RCC 7860 (cell line): ENCODE measurements at places on chromosomes 7 and 10.
A peak's percentile ranks its signal among the peaks of the same experiment; 100 is the strongest.

DNA sequence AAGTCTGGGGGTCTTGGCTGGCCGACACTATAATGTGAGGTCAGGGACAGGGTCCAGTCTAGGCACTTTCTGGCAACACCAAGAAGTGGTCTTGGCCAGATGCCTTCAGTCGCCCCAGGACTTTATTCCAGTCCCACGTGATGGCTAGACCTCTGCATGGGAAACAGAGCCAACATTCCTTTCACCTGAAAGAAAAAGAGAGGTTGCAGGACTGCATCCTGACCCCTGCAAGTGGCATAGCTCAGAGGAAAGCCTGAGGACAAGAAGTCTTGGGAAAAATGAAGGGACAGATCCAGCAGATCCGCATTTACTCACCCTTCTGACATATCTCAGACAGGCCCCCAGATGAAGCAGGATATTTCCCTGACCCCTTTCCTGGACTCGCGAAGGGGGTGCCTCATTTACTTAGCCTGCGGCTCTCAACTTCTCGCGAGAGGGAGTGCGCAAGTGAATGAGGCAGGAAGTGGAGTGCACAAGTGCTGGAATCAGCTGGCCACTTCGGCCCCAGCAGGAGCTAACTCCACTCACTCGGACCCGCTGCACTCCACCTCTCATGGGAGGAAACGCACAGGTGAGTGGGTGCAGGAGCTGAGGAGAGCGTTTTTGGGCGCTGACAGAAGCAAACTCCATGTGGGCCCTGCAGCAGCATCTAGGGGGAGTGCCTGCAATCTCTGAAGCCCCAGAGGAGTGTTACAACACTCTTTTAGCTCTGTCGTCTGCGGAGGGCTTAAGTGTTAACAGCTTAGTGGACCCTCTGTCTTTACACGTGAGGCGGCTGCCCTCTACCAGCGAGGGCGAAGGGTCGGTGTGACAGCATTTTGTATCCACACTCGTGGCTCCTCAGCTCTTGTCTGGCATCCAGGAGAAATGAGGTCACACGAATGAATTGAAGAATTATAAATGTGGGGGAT, 916.2 kb upstream of the GHITM start:
- DNase-seq = no peak

DNA sequence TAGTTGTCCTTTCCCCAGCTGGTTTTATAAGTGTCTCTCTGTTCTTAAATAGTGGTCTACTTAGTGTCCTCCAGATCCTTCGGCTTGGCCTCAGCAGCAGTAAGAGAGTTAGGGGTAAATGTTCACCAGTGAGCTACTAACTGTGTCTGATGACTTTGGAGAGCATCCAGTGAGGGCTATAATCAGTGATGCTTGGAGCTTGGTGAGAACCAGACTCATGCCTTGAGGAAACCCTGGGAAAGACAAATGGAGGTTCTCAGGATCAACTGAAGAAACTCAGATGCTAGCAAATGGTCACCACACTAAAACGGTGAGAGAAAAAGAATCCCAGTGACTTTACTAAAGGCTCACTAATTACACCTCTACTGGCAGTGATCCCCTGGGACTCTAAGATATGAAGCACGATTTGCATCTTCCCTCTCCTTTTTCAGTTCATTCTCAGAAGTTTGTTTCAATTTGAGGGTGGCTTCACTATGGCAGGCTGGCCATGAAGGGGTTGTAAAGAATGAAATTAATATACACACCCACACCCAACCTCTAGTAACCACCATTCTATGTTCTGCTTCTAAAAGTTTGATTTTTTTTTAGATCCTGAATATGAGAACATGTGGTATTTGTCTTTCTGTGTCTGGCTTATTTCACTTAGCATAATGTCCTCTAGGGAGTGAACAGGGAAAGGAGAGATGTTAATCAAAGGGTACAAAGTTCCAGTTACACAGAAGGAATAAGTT, 177.9 kb downstream of the PDE1C start:
- DNase-seq = no peak

GRCh38 chr10:128173386-128173785, 47.2 kb upstream of the MKI67 start:
- peak; percentile 17 for DNase-seq

DNA sequence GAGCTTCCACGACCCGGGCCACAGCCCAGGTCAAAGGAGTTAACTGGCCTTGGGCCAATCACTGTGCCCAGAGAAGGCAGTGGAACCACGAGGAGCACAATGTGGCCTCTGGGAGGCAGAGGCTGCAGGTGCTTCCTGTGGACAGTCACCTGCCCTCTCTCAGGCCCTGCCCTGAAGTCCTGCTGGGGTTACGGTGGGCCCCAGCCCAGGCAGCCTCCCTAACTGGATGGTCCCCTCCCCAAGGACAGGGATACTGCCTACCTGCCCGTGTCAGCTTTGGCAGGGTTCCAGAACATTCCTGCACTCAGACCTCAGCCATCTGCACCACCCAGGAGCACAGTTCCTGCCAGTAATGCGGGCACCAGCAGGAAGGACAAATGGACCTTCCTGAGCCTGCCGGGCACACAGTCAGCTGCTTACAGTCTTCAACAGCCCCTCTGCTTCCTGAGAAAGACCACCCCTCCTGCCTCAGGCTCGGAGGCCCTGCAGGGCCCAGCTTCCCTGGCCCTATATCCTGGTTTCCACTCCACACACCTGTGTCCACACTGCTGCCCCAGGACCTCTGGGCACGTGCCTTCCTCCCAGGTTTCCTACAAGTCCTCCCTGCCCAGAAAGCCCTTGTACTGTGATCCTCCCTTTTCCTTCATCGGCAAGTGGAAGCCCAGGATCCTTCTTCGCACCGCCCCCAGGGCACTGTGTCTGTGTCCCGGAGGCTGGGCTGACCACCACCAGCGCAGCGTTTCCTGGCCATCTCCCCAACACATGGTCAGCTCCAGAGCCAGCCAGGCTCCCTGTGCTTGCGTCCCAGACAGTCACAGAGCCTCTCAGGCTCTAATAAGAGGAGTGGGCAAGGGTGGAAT, 23.3 kb downstream of the WDR86 start:
- no peak for DNase-seq
